T-helper 2 cell (primary cell): ENCODE measurements at places on chromosomes 1 and 21.

DNA sequence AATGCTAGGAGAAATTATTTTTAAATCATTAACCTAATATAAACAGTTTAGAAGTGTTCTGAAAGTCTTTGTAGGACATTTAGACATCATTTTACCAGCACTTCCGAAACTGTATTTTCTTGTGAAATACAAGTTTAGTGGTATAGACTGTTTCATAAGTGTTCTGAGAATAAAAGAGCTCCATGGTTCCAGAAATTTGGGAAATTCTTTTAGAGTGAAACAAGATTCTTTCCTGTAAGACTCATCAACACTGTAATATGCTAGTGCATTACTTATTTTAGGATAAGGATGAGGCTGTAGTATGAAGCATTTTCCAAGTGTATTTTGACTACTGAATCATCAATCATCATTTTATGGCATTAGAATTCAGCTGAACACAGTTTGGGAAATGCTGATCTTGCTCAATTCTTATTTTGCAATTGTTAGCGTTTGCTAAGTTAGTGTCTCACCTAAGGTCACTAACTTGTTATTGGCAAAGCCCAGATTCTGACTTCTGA, 73.4 kb downstream of the CEP350 start:
- no peak for DNase-seq

GRCh38 chr1:1869469-1869868, 21.4 kb downstream of the GNB1 start:
- no peak for DNase-seq

- DNase-seq = no peak
Observed at GRCh38 chr1:30126848-30127247, 596.5 kb downstream of the MATN1 start.

DNA sequence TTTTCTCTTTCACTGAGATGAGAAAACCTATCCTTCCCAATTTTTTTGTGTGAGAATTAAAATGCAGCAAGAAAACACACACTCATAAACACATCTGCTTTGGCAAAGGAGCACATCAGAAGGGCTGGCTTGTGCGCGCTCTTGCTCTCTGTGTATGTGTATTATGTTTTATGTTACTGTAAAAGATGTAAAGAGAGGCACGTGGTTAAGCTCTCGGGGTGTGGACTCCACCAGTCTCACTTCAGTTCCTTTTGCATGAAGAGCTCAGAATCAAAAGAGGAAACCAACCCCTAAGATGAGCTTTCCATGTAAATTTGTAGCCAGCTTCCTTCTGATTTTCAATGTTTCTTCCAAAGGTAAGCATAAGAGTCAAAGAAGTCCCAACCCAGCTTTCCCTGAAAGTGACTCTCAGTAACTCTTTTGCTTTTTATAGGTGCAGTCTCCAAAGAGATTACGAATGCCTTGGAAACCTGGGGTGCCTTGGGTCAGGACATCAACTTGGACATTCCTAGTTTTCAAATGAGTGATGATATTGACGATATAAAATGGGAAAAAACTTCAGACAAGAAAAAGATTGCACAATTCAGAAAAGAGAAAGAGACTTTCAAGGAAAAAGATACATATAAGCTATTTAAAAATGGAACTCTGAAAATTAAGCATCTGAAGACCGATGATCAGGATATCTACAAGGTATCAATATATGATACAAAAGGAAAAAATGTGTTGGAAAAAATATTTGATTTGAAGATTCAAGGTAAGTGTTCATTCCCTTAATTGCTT, at the start of gene CD2:
TSS of gene CD2 (plus strand) at position 233 of the 780 bp plus-strand sequence. CDS start at position 296, 63 bp downstream.
- DNase-seq = peak; percentile 31

DNA sequence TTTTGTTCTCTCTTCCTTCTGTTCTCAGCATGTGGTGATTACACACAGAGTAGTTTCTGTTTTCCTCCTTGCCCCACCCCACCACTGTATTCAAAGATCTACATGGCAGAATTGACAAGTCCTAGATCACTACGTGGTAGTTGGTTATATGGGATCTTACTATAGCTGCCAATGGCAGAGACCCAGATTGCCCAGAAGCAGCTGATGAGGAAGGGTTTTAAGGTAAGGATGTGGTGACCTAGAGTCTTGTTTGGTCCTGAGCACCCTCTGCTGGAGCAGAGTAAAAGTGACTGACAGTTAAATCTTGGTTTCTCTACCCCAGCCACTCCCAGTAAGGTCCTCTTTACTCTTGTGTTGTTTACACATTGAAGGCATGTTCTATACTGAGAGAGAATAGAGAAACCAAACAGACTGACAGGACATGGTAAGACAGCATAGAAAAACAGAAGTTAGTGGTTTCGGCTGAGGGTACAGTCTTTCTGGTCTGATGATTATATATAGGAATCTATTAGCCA, 22.8 kb upstream of the STRIP1 start:
- DNase-seq = no peak

DNA sequence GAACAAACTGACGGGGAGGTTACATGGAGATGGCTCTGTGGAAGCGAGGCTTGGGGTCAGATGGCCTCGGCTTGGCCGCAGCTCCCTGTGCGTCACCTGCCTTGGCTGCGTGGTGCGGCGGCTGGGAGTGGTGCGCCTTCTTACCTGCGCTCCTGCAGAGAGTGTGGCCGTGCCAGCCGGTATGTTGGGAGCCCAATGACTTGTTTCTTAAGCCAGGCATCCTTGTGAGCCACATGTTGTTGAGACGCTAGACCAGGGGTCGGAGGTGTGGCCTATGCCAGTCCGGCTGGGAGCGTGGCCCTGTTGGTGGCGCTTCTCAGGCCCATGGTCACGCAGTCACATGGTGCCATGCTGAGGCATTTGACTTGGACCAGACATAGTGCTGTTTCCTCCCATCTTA, 10.5 kb downstream of the SLX9 start:
- DNase-seq = no peak

DNA sequence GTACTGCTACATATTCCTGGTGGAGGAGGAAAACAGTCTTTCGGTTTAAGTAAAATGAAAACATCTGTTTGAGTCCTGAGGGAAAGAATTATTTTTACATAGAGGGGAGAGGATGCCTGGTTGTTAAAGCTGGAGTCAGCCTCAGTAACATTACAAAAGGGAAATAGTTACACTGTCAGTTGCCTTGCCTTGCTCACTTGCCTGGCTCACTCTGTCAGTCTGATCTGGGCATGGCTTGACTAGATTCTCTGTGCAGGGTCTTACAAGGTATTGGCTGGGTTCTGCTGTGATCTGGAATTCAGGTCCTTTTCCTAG, 8.4 kb upstream of the UBE2U start:
- no peak for DNase-seq

GRCh38 chr1:176066709-176067108, 140.4 kb downstream of the COP1 start:
- no peak for DNase-seq

DNA sequence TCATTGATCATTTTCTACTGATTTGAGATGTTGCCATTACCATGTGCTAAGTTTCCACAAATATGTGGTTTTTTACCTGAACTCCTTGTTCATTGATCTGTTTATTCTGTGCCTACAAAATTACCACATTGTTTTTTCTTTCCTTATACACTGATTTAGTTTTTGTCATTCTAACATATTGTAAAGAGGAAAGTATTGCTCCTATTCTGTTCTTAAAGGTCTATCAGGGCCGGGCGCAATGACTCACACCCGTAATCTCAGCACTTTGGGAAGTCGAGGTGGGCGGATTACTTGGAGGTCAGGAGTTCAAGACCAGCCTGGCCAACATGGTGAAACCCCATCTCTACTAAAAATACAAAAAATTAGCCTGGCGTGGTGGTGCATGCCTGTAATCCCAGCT, 75.1 kb downstream of the CAMTA1 start:
- DNase-seq = no peak

DNA sequence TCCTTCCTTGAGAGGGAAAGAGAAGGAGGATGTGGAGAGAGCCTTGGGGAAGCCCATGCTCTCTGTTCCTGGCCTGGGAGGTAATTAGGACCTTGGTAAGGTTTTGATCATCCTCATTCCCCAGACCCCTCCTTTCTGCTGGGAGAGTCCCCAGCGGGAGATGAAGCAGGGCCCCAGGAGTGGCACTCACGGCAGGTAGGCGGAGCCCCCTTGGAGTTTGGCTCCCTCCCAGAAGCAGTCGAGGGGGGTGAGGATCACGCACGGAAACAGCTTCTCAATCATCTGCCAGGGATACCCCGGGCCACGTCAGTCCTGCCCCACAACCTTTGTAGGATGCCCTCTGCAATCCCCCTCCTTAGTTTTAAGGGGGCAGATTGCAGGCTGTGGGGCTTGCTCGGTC, 11.5 kb downstream of the PTCH2 start:
- no peak for DNase-seq

DNA sequence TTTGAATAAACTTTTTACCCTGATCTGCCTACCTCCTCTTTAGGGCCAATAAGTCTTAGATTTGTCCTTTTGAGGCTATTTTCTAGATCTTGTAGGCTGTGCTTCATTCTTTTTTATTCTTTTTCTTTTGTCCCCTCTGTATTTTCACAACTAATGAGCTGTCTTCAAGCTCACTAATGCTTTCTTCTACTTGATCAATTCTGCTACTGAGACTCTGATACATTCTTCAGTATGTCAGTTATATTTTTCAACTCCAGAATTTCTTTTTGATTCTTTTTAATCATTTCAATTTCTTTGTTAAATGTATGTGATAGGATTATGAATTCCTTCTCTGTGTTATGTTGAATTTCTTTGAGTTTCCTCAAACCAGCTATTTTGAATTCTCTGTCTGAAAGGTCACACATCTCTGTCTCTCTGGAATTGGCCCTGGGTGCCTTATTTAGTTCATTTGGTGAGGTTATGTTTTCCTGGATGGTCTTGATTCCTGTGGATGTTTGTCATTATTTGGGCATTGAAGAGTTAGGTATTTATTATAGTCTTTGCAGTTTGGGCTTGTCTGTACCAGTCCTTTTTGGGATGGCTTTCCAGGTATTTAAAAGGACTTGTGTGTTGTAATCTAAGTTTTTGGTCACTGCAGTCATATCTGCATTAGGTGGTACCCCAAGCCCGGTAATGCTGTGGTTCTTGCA, 11.2 kb upstream of the ATG4C start:
- DNase-seq = no peak

- no peak for DNase-seq
Observed at GRCh38 chr21:38277501-38278131, 20.8 kb downstream of the KCNJ15 start.

- no peak for DNase-seq
Observed at GRCh38 chr1:2135441-2135841, 59.1 kb downstream of the FAAP20 start.

- no peak for DNase-seq
Observed at GRCh38 chr1:68623700-68624099, 126.8 kb upstream of the DEPDC1 start.

DNA sequence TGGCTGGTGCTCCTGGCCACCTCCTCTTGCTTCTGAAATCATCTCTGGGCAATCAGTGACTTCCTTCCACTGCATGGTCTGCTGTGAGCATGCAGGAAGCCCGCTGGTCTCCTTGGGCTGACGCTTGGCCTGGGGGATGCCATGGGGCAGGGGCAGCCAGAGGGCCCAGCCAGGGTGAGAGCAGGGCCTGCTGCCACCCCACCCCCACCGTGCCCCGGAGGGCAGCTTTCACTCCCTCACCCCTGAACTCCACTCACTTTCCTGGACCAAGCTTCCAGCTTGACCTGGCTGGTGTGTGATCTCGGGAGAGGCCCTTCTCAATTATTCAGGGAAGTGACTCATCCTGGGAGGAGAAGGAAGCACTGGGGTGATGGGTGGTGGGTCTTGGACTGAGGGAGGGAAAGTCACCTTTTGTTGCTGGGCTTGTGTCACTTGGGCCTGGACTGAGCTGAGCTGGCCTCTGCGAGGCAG, 270.2 kb upstream of the CSF3R start:
- DNase-seq = no peak

DNA sequence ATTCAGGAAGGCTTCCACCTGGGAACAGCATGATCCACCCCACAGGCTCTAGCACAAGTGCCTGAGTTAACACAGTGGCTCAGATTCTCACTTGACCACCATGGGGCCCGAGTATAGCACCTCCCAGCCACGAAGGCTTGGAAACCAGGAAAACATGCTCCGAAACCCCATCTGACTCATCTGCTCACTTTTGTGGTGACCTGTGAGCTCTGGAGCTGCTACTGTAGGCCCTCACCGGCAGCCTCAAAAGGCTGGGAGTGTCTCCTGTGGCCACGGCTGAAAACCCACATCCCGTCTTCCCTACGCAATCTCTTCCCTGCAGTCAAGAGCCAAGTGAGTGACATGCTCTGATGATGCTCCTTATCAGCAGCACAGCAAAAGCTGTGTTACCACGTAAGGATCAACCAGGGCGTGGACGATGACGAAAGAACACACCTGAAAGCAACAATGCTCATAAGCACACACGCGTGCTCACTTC, 81.4 kb downstream of the TGFBR3 start:
- DNase-seq = peak; percentile 96

- DNase-seq = no peak
Observed at GRCh38 chr21:19018529-19018928, 614.9 kb upstream of the TMPRSS15 start.

DNA sequence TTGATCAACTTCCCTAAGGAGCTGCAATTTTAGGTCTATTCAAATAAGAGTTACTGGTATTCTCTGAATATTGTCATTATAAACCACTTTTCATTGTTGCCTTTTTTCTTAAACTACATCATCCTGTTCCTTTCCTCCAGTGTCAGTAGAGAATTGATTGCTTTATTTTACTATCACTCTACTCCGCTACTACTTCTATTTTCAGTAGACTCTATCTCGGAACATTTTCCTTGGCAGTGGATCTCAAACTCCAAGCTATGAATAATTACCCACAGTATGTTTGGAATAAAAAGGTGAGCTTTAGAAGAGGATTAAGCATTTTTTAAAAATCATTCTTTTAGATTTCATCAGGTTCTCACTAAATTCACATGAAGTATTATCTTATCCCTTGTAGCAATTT, 224.9 kb downstream of the GREM2 start:
- DNase-seq = no peak

- DNase-seq = no peak
Observed at GRCh38 chr1:20215716-20216115, 29.4 kb upstream of the PLA2G2C start.

- no peak for DNase-seq
Observed at GRCh38 chr21:38352536-38353219, 95.9 kb downstream of the KCNJ15 start.

GRCh38 chr1:116560704-116561490, 9.9 kb downstream of the CD58 start:
- peak; percentile 50 for DNase-seq

GRCh38 chr1:42935313-42935895, 23.3 kb downstream of the SLC2A1 start:
- DNase-seq = no peak

GRCh38 chr1:204529371-204529895, 13.2 kb downstream of the MDM4 start:
- no peak for DNase-seq

GRCh38 chr1:1441002-1441888, 5.8 kb downstream of the VWA1 start:
- DNase-seq = no peak

DNA sequence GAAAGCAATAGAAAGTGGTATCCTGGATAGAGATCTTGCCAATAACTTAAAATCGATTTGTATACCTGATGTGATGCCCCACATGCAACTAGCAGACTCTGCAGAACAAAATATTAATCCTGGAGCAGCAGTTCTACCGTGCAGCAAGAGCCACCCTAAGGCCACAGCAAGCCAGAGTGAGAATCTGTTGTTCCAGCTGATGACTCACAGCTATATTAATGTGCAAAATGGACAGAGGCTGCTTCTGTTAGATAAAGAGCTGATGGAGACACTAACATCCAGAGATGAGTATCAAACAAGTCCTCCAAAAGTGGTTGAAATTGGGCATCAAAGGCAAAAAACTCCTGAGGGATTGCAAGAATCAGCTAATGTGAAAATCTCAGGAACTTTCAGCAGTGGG, 127.8 kb downstream of the MACF1 start:
- DNase-seq = no peak

- DNase-seq = no peak
Observed at GRCh38 chr1:220067269-220068204, 21.2 kb upstream of the EPRS1 start.
